ENCODE measurements at places on chromosomes 11 and 22.

GRCh38 chr11:117716521-117717440 is 80.2 kb downstream of the DSCAML1 start:
- no peak for DNase-seq

GRCh38 chr11:93611836-93612677 is 49.4 kb upstream of the CEP295 start:
- no peak for DNase-seq

GRCh38 chr11:129896062-129896461 is 684 bp upstream of the NFRKB start:
- no peak for DNase-seq

DNA sequence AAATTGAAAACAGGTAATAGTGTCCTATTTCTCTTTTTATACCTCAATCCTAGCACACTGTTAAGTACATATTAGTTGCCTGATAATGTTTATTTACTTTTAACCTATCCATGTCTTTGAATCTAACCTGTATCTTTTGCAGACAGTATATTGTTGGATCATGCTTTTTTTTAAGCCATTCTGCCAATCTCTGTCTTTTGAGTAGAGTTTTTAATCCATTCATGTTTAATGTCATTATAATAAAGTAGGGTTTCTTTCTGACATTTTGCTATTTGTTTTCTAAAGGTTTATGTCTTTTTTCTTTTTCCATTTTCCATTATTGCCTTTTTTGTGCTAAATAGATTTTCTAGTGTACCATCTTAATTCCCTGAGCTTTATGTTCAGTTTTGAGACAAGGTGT is 23.8 kb upstream of the DEPDC7 start:
- no peak for DNase-seq

DNA sequence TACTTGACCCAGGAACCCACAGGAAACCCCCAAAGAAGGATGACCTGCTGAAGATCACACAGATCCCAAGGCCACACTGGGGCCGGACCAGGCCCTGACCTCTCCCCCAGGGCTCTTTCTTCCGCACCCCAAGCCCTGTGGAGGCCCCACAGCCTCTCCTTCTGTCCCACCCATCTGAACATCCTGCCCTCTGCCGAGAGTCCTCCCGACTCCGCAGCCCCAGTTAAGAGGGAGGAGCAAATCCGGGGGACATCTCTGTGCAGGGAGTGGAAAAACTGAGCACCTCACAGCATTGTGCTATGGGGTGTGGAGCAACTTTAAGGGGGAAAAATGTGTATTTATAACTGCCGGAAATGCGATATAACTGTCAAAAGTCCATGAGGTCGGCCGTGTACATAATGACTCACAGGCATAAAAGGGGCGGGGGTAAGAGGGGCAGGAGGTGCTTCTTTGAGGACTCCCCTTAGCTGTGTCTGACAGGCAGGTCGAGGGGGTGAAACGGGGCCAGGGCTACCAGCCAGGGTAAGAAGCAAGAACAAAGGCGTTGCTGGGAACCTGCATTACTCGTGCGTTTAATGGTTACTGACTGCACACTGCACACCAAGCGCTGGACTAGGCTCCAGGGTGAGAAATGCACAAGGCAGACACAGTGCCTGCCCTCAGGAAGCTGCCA is 57.2 kb downstream of the WNT11 start:
- no peak for DNase-seq

- DNase-seq = no peak
Observed at GRCh38 chr22:48335442-48336139, 1492.1 kb downstream of the BRD1 start.

GRCh38 chr11:111814557-111815320 is 48.5 kb upstream of the PPP2R1B start:
- no peak for DNase-seq

- no peak for DNase-seq
Observed at GRCh38 chr11:70699294-70700221, 301.2 kb downstream of the CTTN start.

DNA sequence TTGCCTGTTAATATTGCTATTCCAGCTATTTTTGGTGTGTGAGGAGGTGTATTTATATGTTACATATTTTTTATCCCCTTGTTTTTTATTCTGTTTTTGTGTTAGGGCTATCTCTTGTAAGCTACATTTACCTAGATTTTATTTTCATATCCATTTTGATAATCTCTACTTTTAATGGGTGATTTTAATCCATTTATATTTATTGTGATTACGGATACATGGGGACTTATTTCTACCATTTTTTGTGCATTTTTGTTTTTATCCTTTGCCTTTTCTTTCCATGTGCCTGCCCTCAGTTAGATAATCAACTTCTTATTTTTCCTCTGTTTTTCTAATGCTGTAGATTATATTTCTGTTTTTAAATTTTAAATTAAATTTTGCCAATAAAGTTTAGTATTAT is 28.3 kb downstream of the PDHX start:
- DNase-seq = no peak

DNA sequence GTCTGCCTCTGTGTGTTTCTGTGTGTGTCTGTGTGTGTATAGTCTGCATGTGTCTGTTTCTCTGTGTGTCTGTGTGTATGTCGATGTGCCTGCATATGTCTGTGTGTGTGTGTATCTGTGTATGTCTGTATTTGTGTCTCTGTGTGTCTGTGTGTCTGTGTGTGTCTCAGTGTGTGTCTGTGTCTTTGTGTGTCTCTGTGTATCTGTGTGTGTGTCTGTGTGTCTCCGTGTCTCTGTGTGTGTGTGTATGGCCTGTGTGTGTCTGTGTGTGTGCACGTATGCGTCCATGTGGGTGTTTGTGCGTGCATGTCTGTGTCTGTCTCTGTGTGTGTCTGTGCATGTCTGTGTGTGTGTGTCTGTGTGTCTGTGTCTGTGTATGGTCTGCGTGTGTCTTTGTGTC is 439 bp downstream of the SNX32 start:
- no peak for DNase-seq

Measured in stimulated activated CD8-positive, alpha-beta memory T cell treated with anti-CD3 and anti-CD28 coated beads, Interleukin-7, amount 100 ng/mL, for 1 hour (primary cell).